ENCODE measurements at places on chromosomes 7 and 10.
A peak's percentile ranks its signal among the peaks of the same experiment; 100 is the strongest.

- DNase-seq, result peak; percentile 36
These were observed 5.9 kb upstream of the ITGA8 start for GRCh38 chr10:15725603-15726002.

- DNase-seq, result no peak
These were observed 2.4 kb downstream of the FAS start for GRCh38 chr10:88992921-88993524.

GRCh38 chr10:70271996-70272924 is 11.5 kb downstream of the NPFFR1 start:
- no peak for DNase-seq

DNA sequence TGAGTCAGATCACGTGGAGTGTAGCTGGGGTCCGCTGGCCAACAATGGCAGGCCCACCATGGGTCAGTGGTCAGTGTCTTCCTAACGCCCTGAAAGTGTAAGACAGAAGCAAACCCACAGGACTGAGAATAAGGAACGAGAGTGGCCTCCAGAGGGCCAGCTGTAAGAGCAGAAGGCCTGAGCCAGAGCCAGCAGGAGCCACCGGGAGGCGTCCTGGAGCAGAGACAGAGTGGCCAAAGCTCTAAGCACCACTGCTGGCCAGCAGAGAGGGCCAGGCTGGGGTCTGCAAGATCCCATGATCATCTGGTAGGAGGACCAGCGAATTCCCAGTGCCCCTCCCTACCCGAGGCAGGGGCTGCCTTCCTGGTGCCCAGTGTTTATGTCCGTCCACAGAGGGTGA is 9.2 kb downstream of the CCDC201 start:
- DNase-seq, result no peak

GRCh38 chr10:18397906-18398305 is 253.5 kb downstream of the NSUN6 start:
- DNase-seq, result no peak

DNA sequence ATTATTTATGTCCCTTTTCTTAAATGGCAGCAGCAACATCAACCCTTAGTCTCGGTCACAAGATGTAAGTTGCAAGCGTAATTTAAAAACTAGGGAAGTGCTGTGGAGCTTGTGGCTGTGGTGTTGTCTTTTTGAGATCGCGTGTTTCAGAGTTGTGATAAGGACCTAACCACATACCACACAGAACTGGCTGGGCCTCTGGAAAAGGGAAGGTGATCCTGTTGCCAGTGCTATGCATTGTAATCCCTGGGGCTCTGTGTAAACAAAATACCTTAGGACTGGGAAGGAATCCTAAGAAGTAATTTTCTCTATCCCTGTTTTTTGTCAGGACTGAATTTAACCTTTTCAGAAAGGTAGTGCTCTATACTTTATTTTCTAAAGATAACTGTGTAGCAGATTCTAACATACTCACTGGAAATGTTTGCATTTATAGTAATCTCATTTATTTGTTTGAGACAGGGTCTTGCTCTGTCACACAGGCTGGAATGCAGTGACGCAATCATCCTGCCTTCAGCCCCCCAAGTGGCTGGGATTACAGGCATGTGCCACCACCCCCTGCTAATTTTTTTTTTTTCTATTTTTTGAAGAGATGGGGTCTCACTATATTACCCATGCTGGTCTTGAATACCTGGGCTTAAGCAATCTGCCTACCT is 60.4 kb downstream of the INPP5F start:
- DNase-seq, result no peak

Data from ACHN (cell line).